Stimulated activated CD8-positive, alpha-beta memory T cell treated with anti-CD3 and anti-CD28 coated beads, Interleukin-12 subunit alpha, Interleukin-12 subunit beta, amount 100 ng/mL, for 1 hour (primary cell): ENCODE measurements at places on chromosomes 11 and 22.

- no peak for DNase-seq
Observed at GRCh38 chr11:90661233-90661632, 438.4 kb upstream of the CHORDC1 start.

DNA sequence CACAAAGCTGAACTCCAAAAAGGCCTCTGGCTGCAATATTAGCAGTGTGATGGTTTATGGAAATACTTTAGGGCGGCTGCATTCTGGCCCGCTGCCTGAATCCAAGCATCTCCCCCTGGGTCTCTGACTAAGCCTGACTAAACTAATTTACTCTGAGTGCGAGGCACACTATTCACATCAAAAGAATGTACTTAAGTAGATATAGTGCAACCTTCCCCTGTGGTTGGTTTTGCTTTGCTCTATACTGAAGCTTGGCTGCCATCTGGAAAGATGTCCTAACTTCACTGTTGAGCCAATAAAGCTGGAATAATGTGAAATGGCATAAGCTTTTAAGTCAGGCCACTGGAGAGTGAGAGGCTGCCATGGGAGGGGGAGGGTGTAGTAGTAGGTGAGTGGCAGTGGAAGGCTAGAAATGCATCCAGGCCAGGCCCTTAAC, 321.6 kb downstream of the AASDHPPT start:
- no peak for DNase-seq

GRCh38 chr11:109132539-109132938, 289.5 kb upstream of the C11orf87 start:
- DNase-seq = no peak

DNA sequence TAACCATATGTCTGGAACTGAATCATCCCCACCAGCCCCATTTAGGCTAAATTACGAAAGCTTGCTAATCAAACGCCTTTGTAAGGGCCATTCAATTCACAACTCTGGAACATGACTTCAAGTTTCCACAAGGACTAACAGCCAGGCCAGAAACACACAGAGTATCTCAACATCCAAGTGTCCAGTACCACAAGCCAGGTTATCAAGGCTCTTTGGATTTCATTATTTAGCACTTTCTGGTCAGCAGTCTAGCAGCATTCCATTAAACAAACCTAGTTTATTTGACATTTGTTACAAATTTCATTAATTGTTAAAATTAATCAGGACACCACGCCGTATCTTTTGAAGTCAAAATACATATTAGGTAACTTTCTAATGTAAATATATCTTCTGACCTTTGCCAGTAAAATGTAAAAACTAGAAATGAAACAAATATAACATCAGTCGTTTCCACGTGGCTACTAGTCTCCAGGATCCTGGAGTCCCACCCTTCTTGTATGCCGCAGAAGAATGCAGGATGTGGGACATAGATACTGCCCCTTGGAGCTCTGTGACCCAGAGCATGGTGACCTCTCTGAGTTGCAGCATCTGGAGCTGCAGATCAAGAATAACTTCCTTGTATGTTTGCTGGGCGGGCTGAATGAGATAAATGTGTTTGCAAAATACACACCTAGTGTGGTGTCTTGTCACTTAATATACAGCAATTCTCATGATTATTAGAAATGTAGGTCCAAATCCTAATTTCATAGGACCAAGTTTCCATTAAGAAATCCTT, 64.7 kb downstream of the MPPED2 start:
- no peak for DNase-seq

GRCh38 chr11:56876621-56877275, 112.0 kb upstream of the OR5AK2 start:
- DNase-seq = no peak

DNA sequence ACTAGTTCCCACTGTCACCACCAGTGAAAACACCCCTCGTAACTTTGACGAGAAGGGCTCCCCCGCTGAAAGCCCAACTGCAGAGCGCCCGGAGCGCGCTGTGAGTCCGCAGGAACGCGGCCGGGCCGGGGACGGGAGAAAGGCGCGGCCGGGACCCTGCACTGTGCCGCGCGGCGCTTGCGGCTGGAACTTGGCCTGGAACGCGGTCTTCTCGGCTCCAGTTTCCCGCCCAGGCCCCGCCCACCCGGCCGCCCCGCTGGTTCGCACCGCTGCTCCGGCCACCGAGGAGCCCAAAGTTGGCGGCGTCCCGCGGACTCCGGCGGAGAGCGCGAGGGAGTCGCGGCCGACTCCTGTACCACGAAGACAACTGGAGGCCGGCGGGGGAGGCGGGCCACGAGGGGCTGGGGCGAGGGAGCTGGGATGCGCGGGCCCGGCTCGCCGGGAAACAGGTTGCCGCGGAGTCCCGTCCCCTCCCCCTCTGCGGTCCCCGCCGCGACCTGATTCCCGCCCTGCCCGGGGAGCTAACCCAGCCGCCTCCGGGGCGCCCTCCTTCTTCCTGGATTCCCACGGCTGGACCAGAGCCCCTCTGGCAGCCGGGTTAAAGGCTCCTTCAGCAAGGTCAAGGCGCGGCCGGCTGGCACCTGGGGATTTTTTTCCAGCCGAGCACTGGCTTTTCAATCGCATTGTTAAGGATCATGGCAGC, 3.4 kb downstream of the TENM4 start:
- DNase-seq = no peak

GRCh38 chr22:28425211-28425610, 254.4 kb downstream of the TTC28 start:
- DNase-seq = no peak

- DNase-seq = no peak
Observed at GRCh38 chr11:116701297-116701801, 71.4 kb downstream of the BUD13 start.

DNA sequence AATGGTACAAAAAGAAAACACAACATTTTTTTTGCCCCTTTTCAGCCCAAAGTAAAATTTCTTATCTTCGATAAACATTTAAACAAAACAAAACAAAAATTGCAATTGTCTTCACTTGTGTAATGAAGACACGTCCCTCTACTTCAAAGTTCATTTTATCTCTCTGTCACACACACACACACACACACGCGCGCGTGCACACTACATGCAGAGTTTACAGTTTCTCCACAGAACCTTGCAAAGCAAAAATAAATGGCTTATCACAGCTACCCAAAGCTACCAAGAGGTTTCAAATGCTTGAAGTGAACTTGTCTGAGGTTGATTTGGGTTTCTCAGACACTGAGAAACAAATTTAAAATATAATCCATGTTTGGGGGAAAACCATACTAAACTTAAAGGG, 72.3 kb downstream of the ETS1 start:
- DNase-seq = no peak

DNA sequence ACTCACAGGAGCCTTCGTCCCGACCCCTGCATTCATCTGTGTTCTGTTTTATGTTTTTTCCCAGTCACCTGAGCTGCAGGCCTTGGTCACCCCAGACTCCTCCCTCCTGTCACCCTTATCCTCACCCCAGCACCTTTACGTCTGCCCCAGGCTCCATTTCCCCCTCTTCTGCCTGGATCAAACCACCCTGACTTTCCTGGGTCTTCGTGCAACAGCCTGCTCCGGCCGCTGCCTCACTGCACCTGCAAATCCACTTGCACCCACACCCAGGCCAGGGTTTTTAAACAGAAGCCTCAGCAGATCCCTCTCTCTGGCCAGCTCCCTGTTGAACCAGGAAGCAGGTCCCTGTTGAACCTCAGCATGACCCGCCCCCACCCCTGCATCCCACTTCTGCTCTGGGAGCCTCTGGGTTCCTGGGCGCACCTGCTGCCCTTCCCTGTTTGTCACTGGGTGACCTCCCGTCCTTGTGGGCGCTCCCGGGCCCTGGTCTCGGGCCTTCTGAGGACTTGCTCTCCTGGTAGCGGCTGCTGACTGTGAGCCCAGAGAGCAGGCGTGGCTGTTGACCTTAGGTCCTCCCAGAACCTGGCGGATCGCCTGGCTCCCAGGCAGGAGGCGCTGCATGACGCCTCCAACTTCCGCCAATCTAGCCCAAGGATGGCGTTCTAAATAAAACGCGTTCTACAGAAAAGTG, 12.8 kb downstream of the MAPK8IP2 start:
- no peak for DNase-seq
